Endothelial cell (in vitro differentiated cells): ENCODE measurements at places on chromosomes 13 and 19. TPM values are rescaled to one million over a fixed set of nuclear protein-coding genes. Genes with fewer than 3 reads are reported as not detected.
A peak's percentile ranks its signal among the peaks of the same experiment; 100 is the strongest.

DNA sequence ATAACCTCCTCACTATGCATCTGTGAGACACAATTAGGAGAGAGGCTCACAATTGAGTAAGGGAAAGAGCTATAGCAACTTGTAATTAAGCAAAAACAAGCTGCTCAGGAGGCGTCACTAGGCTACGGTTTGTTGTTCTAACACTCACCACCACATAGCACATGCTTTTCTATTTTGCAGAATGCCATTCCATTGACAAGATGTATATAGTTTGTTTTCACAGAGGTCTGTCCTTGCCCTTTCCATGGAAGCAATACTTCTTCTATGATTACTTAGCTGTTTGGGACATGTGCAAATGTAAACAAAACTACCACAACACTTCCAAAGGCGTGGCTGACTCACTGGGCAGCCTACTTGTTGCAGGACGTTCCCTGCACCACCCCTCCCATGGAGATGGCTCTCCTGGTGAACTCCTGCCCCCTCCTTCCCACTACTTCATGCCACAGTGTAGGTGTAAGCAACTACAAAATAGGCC, 33.9 kb upstream of the FAM216B start:
- no peak for DNase-seq

DNA sequence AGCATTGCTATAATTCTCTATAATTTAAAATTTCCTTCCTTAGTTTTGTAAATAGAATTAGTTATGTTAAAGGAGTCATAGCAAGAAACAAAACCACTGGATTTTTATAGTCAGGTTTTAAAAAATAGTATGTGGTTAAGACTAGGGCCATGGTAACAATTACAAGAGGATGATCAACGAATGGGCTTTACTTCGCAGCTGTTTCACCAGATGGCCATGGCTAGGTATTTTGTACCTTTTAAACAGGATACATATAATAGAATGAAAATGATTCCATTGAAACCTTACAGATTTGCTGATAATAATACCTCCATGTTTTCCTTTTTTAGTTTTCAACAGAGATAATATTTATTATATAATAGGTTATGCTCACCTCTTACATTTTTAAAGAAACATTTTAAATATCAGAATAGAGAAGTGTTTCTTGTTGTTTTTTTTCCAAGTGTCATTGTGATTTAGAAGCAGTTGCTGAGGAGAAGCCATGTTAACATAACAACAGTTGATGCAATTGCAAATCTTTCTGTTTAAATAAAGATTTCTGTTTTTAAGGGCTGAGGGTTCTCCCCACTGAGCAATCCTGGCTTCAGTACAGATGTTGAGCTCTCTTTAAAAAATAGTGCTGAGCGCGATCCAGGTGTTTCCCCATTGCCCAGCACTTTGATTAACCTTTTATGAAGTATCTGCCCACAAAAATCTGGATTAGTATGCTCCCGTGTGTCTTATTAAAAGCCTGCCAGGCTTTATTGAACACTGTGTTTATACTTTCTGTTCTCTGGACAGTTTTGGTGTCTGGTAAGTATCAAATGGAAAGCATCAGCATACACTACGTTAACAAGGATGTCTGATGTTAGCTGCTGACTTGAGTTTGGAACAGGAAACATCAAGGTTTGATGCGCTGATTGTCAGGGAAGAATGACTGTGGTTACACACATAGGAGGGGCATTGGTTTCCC, 205.3 kb downstream of the HS6ST3 start:
- DNase-seq, result no peak

GRCh38 chr13:73622381-73622780, 511.8 kb downstream of the KLF12 start:
- DNase-seq, result no peak

- no peak for DNase-seq
Measured at GRCh38 chr13:112971288-112971643, 2.3 kb downstream of the MCF2L start.

GRCh38 chr13:113283904-113284303, 13.1 kb upstream of the LAMP1 start:
- DNase-seq, result no peak

- DNase-seq, result no peak
Measured at GRCh38 chr13:47277774-47278173, 380.9 kb upstream of the HTR2A start.

GRCh38 chr19:40785526-40785925, 7.5 kb downstream of the RAB4B start:
- no peak for DNase-seq

DNA sequence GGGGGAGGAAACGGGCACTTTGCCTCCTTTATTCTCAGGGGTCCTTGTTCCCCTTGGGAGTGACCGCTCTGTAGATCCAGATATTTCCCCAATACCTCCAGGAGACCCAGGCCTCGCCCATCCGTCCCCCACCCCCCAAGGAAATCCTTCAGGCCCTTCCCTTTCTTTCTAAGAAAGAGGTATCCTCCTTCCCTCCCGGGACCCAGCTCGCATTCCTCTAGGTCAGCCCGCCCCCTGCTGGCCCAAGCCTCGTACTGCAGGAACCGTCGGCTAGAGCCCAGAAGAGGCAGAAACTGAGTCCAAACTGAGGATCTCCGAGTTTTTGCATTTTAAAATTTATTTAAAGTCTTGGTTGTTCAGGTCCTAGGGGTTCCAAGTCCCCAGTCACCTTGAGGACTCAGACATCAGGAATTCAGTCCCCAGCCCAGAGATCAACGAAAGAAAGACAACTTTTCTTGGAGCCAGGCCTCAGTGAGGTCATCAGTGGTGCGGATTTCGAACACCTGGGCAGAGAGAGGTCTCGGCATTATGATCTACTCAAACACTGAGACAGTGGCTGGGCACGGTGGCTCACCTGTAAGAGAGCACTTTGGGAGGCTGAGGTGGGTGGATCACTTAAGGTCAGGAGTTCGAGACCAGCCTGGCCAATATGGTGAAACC, 7.5 kb upstream of the LRFN1 start:
- peak; percentile 91 for DNase-seq

Gene OR7A5
- not detected for total RNA-seq

Gene PLPPR2
- 13.7 TPM for total RNA-seq

Gene BRSK1
- total RNA-seq, result 14.1 TPM

Gene KLHL1
- total RNA-seq, result not detected
